Urinary bladder (tissue), 4 donors: ENCODE measurements at places on chromosomes 12 and 14. TPM values are rescaled to one million over a fixed set of nuclear protein-coding genes. Genes with fewer than 3 reads are reported as not detected.

Gene LRP1-AS
- not detected for total RNA-seq

Gene KLRC1
- 2.4 TPM for total RNA-seq

DNA sequence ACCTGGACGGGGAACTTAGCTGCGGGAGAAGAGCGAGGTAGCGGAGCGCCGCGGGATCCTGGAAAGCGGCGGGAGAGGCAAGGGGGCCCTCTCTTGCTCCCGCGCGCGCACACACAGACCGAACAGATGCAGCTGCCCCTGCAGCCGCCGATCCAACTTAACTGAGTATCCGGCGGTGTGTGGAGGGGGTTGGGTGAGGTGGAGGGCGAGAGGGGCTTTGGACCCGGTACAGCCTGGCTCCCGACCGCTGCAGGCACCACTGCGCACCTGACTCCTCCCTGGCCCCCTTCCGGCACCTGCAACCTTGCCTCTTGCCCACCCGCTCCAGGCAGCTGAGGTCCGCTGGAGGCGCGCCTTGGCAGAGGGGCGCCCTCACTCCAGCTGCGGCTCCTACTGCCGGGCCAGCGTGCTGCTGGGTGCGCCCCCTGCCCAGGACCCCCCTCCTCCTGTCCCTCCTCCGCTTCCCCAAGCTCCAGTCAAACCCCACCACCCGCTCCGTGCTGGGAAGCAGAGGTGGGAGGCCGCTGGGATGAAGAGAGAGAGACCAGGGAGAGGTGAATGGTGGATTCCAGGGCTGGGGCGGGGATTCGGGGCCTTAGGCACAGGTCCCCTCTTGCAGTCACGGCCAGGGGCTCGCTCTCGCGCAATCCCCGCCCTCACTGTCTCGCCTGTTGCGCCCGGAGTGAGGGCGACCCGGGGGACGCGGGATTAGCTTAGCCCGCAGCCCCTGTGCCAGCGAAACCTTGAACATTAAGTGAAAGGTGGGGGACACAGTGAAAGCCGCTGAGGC lies 2.6 kb downstream of the DIO3 start:
- DNase-seq = no peak

- DNase-seq = no peak
These were observed 54.0 kb downstream of the PTPRB start for GRCh38 chr12:70583251-70583650.

DNA sequence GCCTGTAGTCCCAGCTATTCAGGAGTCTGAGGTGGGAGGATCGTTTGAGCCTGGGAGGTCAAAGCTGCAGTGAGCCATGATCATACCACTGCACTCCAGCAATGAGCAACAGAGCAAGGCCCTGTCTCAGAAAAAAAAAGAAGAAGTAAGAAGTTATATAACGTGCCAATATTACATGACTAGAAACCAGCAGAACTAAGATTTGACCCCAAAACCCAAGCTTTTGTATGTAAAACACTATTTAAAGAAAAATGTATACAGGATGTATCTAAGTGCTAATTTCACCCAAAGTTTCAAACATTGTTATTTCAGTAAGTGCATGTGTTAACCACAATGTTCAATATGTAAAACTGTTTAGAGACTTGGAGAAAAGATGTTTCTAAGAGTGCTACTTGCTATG lies 94.7 kb downstream of the SLC5A8 start:
- no peak for DNase-seq

- no peak for DNase-seq
These were observed 24.7 kb upstream of the ATP5MC2 start for GRCh38 chr12:53700567-53700966.

Gene MMP19
- 4.3 TPM for total RNA-seq

DNA sequence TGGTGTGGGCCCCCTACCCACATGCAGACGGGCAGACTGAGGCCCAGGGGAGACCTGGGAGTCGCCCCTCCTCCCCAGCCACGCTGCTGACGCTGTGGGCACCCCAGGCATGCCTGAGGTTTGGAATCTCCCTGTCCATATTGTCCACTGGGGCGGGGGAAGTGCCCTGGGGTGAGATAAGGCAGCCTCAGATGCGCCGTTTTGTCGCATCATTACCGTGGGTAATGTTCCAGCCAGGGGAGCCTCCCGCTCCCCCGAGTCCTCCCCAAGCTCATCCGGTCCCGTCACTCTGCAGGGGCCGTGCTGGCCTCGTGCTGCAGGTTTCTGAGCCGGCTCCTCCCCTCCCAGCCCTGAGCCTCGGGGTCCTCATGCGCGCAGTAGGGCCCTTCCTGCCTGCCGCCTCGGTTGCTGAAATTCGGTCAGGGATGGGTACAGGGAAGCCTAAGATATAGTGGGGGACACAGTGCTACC lies 11.4 kb downstream of the INF2 start:
- no peak for DNase-seq

DNA sequence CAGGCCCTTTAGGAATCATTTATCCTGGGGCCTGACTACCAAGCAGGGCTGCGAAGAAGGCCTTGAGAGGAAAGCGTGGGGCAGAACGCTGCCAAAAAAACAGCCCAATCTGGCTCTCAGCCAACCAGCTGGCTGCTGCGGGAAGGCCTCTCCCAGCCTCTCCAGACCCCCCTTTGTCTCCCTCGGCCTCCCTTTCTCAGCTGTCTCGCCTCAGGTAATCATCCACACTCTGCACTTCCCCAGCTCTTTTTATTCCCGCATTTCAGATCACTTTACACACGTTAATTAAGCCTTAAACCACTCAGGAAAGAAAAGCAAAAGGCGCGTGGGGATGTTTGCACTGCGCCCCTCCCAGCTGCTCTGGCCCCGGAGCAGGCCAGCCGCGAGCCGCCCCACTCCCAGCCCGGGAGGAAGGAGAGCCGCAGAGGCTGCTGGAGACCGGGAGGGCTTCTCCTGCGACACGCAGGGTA lies 208.2 kb upstream of the FOXN3 start:
- no peak for DNase-seq

DNA sequence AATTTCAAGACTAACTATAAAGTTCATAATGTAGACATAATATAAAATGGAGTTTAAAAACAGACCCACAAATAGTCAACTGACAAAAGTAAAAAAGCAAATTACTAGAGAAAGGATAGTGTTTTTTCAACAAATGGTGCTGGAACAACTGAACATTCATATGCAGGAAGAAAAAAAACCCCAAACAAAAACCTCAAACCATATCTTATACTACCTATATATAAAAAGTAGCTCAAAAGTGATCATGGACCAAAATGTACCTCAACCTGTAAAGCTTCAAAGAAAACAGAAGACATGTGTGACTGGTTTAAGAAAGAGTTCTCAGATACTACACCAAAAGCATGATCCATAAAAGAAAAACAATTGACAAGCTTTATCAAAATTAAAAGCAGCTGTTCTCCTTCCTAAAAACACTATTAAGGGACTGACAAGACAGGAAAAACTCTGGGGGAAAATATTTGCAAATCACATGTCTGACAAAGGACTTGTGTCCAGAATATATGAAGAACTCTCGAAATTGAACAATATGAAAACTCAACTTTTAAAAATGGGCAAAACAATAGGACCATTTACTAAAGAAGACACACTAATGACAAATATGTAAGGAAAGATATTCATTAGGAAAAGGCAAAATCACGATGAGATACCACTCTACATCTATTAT lies 22.7 kb upstream of the ARID4A start:
- no peak for DNase-seq

- no peak for DNase-seq
These were observed 372.6 kb downstream of the AEBP2 start for GRCh38 chr12:19811922-19812321.
